ENCODE measurements at places on chromosomes 12 and 14. TPM values are rescaled to one million over a fixed set of nuclear protein-coding genes. Genes with fewer than 3 reads are reported as not detected.
A peak's percentile ranks its signal among the peaks of the same experiment; 100 is the strongest.

- DNase-seq = no peak
Measured at GRCh38 chr12:102063069-102063468, 1.3 kb upstream of the WASHC3 start.

DNA sequence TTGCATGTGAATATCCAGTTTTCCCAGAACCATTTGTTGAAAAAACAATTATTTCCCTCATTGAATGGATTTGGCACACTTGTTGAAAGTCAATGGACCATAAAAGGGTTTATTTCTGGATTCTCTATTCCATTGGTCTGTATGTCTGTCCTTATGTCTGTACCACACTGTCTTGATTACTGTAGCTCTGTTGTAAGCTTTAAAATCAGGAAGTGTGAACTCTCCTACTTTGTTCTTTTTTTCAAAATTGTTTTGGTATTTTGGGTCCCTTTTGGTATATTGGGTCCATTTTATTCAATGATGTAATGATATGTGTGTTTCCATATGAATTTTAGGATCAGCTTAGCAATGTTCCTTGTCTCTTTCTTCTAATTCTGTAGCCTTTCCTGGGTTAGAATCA is 64.8 kb downstream of the PPP2R5C start:
- no peak for DNase-seq

DNA sequence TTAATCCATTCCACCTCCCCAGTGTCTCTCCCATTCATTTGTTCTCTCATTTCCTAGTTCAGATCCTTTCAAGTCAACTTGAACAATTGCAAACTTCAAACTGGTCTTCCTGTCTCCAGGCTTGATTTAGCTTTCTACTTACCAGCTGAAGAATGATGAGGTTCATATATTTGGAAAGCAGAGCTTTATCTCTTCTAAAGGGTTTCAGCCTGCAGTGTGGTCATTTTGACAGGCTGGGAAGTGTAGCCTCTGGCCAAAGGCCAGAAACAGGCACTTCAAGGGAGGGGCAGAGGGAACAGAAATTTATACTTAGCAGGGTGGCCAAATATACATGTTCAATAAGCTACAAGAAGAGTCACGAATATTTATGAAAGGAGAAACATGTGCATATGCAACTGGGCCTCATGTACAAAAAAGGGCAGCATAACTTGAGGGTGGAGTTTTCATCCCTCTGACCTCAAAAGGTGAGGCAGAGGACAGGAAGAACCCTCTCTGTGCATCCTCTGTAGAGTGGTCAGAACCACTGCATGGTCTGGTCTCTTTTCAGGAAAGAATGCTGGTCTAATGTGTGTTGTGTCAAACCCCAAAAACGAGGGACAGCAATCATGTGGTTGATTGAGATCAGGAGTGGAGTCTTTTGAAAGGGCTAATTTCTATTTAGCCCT is 34.0 kb upstream of the HECTD1 start:
- DNase-seq = no peak

DNA sequence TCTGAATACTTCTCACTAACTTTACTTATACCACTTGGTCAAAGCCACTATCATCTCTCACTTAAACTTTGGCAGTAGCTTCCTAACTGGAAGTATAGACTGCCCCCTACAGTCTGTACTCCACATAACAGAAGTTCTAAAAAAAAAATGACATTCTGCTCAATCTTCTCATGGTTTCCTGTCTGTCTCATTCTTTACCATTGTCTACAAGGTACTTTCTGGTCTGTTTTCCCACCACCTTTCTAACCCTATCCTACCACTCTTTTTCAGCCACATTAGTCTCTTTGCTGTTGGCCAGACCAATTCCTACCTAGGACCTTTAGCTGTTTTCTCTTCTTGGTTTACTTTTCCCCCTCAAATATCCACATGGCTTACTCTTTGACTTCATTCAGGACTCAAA is 14.7 kb downstream of the CPSF6 start:
- DNase-seq = no peak

DNA sequence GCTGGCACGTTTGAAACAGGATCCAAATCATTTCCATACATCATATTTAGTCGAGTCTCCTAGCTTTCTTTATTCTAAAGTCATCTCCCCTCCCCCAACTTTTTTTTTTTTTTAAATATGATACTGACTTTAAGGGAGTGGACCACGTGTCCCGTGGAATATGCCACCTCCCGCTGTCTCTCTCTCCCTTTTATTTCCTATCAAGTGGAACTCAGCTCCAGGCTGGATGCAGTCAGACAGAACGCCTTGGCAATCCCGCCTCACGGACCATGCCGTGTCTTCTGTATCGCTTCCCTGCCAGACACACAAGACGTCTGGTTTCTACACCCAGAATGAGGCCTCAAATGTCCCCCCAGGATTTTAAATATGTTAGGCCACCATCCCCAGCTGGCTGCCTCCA is 21.2 kb downstream of the BCL7A start:
- no peak for DNase-seq

DNA sequence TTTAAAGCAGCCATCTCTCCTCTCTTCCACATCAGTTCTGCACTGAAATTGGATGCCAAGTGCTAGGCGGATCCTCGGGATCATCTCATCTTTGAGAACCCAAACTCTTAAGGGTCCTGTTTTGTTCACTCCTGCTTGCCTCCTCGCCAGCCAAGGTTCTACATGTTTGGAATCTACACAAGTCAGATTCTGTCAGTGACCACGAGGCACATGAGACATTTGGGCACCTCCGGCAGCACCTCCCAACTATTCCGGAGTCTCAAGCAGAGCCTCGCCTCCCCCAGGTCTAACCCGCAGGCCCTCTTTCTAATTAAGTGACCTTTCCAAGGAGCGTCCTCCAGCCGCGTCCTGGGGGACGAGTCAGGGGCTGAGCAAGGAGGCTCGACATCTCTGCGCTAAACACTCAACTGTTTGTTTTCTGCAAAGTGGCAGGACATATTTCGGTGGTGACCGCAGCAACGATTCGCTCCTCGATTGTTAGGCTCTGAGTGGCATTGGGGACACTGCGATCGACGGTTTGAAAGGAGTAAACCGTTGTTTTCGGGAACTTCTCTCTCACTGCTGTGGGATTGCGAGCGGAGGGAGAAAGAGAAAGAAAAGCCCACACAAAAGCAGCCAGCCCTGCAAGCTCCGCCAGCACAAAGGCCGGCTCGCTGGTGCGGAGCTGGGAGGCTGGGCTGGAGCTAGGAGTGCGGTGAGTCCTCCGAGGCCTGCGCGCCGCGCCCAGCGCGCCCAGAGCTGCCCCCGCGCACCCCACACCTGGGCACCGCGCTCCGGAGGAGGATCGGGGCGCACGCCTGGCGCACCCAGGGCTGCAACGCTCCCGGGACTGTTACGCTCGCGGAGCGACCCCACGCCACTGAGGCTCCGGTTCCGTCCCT is 640 bp downstream of the ARMH4 start:
- no peak for DNase-seq

GRCh38 chr12:25146686-25147085 is 48.3 kb downstream of the DNAI7 start:
- DNase-seq = no peak

DNA sequence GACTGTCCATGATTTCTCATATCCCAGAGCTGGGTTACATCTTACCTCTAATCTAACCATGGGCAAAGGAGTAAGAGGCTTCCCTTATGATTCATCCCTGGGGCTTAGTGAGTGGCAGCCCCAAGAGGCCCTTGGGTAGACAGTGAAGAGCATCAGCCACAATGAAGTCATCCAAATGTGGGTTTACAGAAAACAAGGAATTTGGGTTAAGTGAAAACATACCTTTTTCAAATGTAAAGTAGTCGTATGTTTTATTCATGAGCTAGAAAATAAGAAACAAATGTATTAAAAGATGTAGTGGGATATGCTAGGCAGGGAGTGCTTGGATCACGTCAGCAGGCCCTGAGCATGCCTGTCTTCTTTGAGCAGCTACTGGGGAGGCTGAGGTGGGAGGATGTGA is 54.0 kb upstream of the ELK3 start:
- DNase-seq = no peak

DNA sequence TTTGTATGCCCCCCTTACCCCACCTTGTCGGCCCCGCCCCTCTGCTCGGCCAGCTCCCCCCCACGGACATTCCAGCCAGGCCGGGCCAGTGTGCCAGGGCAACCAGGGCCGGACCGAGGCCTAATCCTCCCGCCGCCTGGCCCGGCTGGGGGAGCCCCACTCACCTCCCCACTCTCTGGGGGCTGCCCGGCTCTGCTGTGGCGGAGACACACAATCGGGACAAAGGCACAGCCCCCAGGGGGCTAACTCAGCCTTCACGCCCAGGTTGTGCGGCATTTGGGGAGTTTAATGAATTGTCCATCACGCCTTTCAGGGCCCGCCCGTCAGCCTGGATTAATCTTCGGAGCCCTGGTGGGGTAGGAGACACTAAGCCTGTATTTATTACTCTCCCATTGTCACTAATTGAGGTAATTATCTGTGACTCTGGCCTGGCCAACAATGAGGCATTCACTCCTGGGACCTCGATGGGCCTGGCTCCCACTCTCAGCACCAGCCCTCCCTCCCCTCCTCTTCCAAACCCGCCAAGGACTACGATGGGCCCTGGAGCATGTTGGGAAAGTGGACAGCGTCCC is 8.7 kb downstream of the WNT1 start:
- no peak for DNase-seq

- DNase-seq = no peak
Measured at GRCh38 chr12:27901959-27902358, 70.6 kb downstream of the PTHLH start.

- no peak for DNase-seq
Measured at GRCh38 chr14:21933681-21934080, 260.1 kb upstream of the OR4E1 start.

DNA sequence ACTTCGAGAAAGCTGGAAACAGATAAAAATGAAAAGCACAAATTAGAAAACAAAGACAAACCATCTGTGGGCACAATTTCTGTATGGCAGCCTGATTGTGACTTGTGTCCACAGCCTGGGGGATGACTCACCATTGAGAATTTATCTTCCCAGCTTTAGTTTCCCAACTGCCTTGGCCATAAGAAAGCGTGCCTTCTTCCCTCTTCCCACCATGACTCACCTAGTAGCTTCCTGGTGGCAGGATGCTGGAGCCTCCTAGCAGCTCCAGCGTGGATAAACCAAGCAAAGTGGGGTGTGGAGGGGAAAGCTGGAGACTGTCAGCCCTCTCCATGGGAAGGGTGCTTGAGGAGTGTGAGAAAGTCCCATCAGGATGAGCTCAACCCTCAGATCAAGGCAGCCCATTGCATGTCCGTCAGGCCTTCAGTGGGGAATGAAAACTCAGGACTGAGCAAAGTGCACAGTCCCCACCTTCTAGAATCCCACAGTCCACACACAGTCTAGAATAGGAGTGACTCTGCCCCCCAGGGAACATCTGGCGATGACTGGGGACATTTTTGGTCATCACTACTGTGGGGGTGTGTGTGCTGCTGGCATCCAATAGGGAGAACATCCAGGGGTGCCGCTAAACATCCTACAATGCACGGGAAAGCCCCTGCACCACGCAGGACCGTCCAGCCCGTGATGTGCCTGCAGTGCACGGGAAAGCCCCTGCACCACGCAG is 22.4 kb upstream of the SERPINA6 start:
- DNase-seq = no peak

- DNase-seq = no peak
Measured at GRCh38 chr12:111027431-111027830, 107.1 kb upstream of the MYL2 start.

GRCh38 chr14:22391908-22392565 is 197.0 kb downstream of the DAD1 start:
- DNase-seq = peak; percentile 54

GRCh38 chr12:30828686-30829085 is 73.9 kb upstream of the CAPRIN2 start:
- no peak for DNase-seq

DNA sequence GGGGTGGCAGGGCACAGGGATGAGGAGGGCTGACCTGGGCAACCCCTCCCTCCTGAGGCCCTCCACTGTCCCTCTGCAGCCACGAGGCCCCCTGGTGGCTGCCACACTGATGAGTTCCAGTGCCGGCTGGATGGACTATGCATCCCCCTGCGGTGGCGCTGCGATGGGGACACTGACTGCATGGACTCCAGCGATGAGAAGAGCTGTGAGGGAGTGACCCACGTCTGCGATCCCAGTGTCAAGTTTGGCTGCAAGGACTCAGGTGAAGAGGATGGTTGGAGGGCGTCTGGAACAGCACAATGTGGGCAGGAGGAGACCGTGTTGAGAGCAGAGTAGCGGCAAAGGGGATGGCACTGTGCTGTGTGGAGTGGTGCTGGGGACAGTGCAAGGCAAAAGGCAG is 25.7 kb upstream of the LRP1-AS start:
- no peak for DNase-seq

DNA sequence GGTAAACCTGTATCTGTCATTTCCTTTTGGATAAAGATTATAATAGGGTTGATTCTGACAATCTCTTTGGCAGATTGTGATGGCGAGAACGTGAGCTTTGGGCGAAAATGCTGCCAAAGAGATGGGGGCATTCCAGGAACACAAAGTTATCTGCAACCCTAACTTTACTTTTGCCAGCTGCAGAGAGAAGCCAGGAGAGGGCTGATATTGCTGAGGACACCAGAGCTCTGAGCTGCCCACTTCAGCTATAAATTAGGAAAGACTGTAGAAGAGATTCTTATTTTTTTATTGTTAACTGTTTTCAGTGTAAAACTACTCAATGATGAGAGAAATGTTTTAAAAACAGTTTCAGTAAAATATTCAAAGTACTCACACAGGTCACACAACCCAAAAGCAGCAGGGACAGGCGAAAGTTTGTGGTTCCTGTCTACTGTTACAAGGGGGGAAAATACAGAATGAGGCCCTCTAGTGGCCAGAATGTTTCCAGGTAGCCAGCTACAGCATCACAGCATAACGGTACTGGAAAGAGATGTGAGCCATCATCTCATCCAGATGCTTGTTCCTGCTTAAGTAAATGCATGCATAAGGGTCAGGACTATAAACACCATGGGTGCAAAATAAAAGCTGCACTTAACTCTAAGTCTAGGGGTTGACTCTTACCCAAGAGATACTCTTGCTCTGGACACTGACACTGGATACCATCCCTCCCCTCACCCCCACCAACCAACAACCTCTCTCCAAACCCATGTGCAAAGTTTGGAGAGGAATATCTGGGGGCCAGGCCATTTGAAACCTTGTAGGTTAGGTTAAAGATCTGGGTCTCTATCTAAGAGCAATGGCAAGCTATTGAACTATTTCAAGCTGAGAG is 498.4 kb downstream of the RMST start:
- DNase-seq = no peak

- DNase-seq = no peak
Measured at GRCh38 chr12:112800183-112800582, 8.6 kb downstream of the RPH3A start.

DNA sequence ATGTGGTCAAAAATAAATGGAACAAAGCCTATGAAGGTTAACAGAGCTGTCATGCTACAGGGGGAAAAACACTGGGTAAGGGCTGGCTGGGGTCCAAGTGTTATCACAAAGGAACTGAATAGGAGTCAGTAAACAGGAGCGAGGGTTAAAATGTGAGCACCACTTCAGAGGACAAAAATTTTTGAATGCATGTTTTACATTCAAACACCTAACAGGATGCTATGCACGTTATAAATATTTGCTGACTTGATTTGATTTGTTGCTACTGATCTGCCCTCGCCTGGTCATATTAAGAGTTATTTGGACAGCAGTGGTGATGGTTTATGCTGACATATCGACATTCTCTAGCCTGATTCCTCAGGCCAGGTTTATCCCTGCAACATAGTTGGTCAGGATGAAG is 7.4 kb upstream of the KTN1 start:
- no peak for DNase-seq

- DNase-seq = no peak
Measured at GRCh38 chr12:127052511-127053232, 1214.3 kb upstream of the TMEM132C start.

CCDC196 gene
- total RNA-seq = not detected

ACOT6 gene
- not detected for total RNA-seq

PTGDR gene
- 7.1 TPM for total RNA-seq

RNU4-1 gene
- under 0.01 TPM for total RNA-seq

RFC5 gene
- 8.4 TPM for total RNA-seq

FAM90A1 gene
- total RNA-seq = not detected
